ENCODE measurements at places on chromosomes 2 and 18.
A peak's percentile ranks its signal among the peaks of the same experiment; 100 is the strongest.

- no peak for DNase-seq
Observed at GRCh38 chr18:31880186-31880898, 62.6 kb downstream of the TRAPPC8 start.

DNA sequence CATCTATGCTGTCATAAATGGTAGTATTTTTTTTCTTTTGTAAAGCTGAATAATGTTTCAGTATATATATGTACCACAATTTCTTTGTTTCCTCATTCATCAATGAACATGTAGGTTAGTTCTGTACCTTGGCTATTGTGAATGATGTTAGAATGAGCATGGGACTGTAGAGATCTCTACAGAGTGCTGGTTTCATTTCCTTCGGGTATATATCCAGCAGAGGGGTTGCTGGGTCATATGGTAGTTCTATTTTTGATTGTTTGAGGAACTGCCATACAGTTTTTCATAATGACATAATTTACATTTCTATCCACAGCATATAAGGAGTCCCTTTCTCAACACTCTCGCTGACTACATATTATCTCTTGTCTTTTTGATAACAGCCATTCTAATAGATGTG lies 243.5 kb downstream of the CDH7 start:
- no peak for DNase-seq

DNA sequence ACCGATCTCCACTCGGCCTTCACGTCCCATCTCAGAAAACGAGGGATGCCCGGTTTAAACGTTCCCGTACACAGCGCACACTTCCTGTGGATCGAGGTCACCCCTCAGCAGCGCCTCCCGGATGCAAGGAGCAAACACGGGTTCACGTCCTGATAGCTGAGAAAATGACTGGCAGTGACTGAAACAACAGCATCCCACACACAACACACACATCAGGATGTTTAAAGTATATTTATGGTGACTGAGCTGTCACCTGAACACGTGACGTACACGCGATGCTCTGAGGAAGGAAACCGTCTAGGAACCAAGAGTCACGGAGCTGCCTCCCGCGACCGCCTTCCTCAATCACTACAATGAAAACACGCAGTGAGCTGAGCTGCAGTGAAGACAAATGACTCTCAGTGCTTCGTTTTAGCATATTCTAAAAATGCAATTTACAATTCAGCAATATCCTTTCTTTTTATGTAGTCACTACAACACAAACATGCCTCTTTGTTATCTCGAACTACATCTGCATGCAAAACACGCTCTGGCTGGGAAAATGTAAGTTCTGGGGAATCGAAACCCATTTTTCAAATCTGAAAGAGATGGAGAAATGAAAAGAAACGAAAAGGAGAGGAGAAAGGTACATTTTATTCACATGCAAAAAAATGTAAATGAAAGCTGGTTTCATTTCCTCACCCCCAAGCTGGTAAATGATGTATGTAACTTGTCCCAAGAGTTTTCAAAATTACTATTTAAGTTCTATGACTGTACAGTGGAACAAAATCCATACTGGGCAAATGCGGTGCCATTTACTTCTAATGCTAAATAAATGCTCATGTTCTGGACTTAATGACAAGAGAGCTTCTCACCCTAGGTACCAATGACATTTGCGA lies 19.8 kb downstream of the HDAC4 start:
- DNase-seq, result peak; percentile 82

- no peak for DNase-seq
Observed at GRCh38 chr2:23397478-23397877, 12.5 kb downstream of the KLHL29 start.

DNA sequence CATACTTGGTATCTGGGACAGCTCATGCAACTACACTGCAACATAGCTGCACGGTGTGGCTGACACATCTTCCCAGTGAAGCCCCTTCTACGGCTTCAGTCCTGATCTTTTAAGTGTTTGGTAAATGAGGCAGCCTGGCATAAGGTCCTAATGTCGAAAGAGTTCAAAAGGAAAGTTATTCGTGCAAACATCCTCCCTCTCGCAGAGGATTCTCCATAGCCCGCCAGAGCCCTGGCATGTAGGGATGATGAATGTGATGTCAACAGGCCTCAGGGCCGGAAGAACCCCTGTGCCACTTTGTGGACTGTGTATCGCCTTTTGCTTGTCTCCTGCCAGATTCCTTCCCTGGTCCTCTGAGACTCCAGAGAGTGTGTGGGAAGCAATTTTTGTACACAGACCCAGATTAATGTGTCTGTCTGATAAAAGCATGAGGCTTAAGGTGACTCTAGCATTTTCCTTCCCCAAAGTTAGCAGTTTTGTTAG lies 88.5 kb downstream of the SOCS6 start:
- no peak for DNase-seq

DNA sequence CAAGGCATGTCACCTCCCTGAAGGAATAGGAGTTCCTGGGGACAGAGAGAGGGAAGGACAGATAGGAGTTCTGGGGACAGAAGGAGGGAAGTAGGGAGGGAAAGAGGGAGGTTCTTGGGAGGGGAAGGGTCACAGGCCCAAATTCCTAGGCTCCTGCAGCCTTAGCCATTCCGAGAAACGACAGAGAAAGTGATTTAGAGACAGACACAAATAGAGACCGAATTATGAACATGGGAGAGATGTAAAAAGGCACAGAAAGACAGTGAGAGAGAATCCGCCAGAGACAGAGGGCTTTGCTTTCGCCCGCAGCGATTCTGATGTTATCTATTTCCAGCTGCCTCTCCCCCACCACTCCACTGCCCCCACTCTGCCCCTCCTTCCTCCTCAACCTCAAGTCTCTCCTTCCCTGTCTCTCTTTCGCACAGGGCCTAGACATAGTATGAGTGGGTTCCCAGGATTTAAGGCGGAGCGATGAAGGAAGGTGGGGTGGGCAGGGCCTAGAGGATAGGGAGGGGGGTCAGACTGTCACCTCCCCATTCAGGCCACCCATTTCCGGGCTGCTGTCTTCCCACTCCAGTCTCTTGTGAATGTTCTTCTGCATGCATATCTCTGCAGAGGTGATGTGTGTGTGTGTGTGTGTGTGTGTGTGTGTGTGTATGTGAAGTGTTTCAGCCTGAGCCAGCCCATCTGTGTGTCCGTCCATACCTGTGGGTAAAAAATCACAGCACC lies 3.3 kb upstream of the WNT6 start:
- peak; percentile 12 for DNase-seq

DNA sequence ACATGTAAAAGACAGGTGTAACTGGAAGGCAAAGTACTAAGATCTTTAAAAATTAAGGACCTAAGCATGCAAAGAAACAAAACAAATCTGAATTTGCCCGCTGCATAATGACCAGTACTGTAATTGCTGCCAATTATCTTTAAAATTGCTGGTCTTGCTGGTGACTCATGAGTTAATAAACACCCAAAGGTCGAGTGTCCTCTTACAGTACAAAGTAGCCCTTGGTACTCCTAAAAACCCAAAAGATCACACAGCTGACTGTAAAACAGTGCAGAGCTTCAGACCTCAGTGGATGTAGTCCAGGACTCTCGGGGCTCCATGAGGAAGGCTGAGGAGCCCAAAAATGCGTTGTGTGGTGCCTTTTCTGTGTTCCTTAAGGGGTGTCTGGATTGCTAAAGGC lies 308.7 kb downstream of the CNTNAP5 start:
- DNase-seq, result no peak

- no peak for DNase-seq
Observed at GRCh38 chr2:127706215-127706990, 5.1 kb downstream of the SFT2D3 start.

GRCh38 chr2:202560200-202560599 lies 74.6 kb upstream of the FAM117B start:
- DNase-seq, result no peak

- DNase-seq, result no peak
Observed at GRCh38 chr2:215557701-215558100, 121.8 kb upstream of the FN1 start.

GRCh38 chr2:234257859-234258561 lies 207.5 kb downstream of the SPP2 start:
- no peak for DNase-seq
